LHCN-M2 (cell line): ENCODE measurements at places on chromosomes 7 and 10. TPM values are rescaled to one million over a fixed set of nuclear protein-coding genes. Genes with fewer than 3 reads are reported as not detected.

DNA sequence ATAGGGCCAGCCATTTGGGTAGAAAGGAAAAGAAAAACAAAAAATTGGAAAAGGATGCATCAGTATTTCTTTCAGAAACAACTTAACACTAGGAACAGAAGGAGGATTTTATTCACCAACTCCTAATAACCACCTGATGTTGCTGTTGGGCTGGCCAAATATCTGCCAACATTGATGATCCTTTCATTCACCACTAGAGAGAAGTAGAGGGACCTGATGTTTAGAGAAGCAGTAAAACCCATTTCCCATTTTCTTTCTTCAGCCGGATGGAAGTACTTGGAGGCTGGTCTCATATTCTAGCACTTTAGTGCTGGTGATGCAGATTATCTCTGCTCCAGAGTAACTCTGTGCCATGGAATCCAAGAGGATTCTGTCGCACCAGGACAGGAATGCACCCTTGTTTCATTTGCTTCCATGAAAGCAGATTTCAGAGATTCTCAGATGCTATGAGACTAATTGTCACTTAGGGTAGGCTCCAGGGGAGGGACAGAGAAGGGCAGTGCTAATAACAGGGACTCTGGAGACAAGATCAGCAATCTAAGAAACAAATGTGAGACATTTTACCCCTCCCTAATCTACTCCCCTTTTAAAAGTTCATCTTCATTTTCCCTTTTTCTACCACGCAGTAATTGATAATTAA, 3.1 kb downstream of the KLLN start:
- peak; percentile 83 for DNase-seq

DNA sequence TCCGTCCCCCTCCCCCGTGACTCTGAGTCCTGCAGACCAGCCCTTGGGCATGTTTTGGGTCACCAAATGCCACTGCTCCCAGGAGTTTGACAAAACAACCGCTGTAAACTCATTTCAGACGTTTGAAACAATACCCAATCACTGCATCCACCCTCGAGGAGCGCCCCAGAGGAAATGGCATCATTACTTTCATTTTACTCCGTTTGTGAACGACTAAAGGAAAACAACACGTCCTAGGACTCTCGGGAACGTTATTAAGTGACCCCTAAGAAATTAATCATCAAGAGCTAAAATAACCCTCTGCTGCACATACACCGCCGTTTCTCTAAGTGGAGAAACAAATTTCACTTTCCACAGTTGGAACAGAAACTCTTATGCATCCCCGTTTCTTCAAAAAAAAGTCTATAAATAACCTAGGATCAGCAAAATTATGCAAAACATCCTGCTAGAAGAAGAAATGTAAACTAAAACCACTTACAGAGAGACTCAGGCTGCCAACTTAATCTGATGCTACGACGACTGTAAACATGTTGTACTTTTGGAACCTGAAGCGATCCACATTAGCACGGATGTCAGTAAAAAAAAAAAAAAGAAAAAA, 109.9 kb upstream of the EFCAB10 start:
- peak; percentile 51 for DNase-seq

DNA sequence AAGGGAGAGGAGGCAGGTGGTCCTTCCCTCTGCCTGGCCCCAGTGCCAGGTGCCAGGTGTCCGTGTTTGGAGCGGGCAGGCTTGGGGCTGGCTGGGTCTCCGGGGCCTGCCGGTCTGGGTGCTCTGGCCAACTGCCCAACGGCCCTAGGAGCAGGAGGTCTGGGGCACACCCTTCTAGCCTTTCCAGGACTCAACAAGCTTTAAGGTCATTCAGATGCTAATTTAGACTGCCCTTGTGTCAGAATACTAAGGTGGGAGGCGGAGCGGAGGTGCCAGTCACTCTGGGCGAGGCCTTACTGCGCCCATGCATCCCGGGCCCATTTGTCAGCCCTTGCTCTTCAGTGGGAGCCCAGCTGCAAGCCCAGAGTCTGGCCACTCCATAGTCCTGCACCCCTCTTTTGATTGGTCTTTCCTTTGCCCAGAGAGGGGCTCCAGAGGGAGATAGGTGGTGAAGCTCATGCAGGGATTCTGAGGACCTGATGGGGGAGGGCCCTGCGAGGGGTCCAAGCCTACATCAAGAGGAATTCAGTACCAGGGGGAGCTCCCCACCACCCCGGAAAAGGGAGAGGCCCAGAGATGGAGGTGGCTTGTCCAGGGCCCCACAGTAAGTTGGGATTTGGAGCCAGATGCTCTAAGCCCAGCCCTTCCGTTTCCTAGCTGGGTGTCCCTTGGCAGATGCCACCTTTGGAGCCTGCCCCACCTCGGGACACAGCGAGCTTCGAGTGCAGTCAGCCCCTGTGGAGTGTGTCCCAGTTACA, 1.3 kb downstream of the PGAM2 start:
- no peak for DNase-seq

DNA sequence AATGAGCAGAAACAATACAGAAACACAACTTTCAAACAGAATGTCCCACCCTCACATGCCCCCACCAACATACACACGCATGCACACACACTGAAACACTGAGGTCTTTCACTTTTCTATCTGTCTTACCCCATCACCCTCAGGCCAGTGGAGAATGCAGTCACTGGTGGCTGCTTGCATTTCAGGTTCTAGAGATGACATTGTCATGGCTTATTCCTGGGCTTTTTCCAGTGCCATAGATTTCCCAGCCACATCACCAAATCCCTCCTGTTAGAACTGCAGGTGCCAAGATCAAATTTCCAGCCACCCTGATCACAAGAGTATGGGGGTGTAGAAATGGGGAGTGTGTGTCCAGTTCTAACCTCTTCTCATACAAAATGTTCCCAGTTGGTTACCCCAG, 68.4 kb downstream of the CACNA2D1 start:
- no peak for DNase-seq

DNA sequence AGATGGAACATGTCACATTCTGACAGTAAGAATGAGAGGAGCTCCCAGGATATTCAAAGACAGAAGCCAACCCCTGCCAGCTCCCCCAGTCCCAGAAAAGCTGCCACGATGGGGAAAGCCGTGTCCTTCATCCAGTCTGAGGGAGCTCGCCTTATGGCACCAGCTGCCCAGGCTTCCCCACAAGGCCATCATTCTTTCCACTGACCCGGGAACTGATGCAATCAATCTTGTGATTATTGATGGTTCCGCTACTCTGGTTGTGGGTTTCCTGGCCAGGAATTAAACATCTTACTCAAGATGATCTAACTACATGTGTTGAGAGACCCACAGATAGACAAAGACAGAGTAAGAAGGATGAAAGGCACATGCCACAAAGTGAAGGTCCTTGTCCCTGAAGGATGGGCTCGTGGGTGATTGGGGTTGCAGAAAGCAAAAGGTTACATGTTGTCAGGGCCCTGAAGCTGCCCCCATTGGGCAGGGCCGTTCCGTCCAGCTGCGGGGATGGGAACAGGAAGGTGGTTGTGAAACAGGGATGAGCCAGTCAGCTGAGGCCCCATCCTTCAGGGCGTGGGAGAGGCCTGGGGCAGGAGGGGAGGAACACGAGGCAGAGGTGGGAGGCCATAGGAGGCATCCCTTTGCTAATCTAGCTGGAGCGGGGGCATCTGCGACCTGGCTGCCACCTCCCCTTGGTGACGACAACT, 127.6 kb downstream of the OAT start:
- no peak for DNase-seq

DNA sequence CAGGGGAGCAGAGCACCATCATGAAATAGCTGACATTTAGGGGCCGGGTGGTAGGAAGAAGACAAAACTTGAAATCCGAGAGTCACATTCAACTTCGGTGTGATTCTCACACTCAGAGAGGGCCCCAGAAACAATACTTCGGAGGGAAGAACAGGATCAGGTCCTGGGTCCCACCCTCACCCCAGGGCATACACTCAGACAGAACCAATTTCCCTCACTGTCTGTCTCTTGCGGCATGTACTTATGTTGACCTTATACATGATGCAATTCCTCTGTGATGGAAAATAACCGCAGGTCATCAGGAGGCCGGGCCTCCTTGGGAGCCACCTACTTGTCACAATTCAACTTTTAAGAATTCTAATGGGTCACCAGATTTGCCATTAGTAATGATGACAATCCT, 26.3 kb upstream of the HMX3 start:
- no peak for DNase-seq

- no peak for DNase-seq
These were observed 256.2 kb upstream of the SEMA3A start for GRCh38 chr7:84450772-84451171.

CFTR gene
- not detected in 2 replicates for total RNA-seq

GALNT17 gene
- 0.06 TPM in 1 of 2 replicates, not detected in the other for total RNA-seq

BMPER gene
- total RNA-seq = 4.1 and 5.1 TPM in 2 replicates

MSMB gene
- total RNA-seq = not detected in 2 replicates
